ENCODE measurements at places on chromosomes 5 and 9.

DNA sequence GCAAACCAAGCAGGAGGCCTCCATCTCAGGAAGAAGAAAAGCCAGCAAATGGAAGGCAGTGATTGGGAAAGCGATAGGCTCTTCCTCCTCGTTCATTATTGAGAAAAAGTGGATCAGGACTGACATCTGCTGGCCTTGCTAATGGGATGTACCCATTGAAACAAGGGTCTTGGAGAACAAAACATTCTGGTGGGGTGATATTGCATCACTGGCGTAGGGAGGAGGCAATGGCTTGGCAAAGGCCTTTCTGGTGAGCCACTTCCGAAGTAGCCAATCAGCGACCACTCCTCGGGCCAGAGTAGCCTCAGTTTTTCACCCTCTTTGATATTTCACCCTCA is 86.7 kb upstream of the NFIB start:
- DNase-seq: peak; percentile 40

GRCh38 chr5:24714746-24715145 is 70.0 kb upstream of the CDH10 start:
- DNase-seq: no peak

DNA sequence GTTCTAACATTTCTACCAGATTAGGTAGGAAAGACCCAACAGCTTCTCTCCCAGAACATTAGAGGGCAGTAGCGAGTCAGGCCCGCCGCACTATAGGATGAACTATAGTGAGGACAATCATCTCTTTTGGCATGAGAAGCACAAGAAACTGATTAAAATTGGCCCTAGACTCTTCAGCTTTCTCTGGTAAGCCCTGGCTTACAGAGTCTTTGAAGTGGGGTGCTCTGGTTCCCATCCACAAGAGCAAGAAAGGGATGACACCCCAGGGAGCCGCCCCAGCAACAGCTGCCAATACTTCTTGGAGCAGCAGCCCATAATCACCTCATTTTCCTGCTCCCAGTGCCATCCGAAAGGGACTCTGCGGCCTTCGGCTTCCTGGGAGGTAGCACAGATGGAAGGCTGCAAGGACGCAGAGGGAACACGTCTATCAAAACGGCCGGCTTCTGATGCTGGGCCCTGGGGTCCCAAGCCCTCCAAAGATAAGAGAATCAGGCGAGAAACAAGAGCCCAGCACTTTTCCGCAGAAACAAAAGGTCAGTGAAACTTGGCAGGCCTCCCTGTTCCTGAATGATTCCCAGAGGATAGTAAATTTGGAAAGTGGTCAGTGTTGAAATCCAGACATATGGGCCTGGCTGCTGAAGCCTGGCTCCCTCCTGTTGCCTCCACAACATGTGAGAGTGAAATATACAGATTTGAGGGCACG is 69.3 kb downstream of the HSD17B3 start:
- DNase-seq: no peak

DNA sequence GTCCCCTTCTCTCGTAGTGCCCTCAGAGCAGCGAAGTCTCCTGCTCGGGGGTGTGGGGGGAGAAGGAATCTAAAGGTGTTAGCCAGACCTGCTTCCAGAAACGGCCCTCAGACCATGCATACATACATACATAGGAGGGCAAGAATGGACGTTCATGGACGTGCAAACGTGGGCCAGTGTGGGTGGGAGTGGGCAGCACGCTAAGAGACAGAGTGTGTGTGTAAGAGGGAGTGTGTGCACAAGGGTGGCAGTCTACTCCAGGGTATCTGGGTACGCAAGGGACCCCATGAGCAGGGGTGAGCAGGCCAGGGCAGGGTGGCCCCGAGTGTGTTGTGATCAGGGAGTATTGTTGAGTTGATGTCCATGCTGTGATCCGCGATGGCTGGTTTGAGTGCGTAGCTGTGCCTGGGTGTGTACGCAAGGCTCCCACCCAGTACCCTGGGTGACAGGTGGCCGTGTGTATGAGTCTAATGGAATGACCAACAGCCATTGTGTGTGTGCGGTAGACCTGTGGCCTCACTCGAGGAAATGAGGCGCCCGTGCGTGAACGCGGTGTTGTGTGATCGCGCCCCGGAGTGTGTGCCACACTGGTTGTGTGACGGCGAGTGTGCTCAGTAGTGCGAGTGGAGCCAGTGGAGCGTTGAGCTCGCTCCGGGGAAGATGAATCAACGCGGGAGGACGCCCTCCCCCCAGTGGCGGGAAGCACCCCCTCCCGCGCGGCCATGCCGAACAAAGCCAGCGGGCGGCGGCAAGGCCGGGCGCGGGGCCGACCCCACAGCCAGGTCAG is 826 bp downstream of the GPRIN1 start:
- no peak for DNase-seq

DNA sequence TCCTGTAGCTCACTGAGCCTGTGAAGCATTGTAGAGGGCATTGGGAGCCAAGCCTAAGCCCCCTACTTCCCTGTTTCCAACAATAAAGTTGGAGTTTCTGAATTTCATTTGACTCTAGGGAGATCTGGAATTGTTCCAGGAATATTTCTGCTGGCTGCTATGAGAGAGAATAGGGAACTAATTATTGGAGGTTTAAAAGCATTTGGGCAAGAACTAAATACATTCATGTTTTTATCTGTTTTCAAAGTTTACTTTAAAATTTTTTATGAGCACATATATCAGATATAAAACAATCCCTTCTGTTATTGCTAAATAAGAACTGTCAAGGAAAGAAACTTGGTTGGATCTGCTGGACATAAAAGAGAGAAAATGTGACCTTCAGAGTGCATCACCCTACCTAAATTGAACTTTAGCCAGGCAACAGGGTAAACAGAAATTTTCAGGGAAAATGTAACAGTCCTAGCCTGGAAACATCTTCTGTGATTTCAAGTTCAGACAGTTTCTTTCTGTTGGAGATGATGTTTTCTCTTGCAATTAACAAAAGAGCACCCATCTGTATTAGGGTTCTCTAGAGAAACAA is 19.3 kb upstream of the LECT2 start:
- DNase-seq: no peak

DNA sequence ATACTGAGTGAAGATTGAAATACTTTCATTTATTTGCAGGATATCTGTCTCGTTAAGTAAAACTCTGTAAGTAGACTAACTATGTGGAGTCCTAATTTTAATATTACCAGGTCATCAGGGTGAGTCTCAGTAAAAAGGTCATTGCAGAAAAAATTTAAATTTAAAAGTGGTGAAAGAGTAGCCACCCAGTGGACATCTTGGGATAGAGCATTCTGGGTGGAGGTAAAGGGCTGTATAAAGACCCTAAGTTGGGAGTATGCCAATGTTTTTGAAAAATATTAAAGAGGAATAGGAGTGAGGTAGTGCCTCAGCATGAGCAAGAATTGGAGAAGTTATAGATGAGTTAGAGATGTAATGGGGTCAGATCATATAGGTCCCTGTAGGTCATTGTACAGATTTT is 145.5 kb downstream of the HMHB1 start:
- DNase-seq: no peak

GRCh38 chr9:89793551-89793950 is 188.7 kb downstream of the GADD45G start:
- no peak for DNase-seq

Data from hematopoietic multipotent progenitor cell treated with erythropoietin and hydrocortisone succinate and interleukin-3 and kit ligand, for 15 days (in vitro differentiated cells).